ENCODE measurements at places on chromosomes 3 and 15.
A peak's percentile ranks its signal among the peaks of the same experiment; 100 is the strongest.

GRCh38 chr15:40466426-40467260 is 4.1 kb upstream of the CHST14 start:
- no peak for DNase-seq

- no peak for DNase-seq
Observed at GRCh38 chr3:31762097-31762764, 218.8 kb downstream of the OSBPL10 start.

DNA sequence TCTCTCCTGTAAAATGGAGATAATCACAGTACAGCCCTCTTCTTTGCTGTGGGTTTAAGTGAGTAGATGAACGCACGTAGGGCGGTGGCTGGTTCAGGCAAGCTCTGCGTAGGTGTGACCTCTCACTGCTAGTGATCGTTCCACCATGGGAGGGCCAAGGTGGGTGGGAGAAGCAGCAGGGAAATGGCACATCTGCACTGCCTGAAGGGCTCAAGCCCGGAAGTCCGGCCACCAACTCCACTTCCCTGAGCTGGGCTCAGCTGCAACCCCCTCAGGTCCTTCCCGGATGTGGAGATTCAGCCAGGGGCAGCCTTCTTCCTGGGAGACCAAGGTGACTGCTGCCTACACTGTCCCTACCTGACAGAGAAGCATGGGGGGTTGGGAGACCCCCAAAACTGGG is 102.9 kb downstream of the ADCY5 start:
- DNase-seq, result no peak

DNA sequence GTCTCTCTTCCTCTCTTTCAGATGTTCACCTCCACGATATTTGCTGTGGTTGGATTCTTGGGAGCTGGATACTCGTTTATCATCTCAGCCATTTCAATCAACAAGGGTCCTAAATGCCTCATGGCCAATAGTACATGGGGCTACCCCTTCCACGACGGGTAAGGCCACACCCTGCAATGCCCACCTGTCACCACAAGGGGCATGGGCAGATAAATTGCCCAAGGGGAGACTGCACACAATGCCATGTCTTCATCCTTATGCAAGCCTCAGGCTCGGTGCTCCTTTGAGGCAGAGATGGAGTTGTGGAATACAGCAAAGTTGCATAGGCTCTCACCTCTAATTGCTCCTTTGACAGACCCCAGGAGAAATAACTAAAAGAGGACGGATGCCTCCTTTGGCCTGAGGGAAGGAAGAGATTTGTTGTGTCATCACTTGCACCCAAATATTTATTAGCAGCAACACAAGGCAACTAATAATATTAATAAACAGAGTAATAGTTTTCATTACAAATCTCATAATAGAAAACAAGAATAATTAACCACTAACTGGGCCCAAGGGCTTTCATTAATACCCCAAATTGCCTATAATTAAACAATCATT is 13.2 kb downstream of the TM4SF4 start:
- DNase-seq, result peak; percentile 30

DNA sequence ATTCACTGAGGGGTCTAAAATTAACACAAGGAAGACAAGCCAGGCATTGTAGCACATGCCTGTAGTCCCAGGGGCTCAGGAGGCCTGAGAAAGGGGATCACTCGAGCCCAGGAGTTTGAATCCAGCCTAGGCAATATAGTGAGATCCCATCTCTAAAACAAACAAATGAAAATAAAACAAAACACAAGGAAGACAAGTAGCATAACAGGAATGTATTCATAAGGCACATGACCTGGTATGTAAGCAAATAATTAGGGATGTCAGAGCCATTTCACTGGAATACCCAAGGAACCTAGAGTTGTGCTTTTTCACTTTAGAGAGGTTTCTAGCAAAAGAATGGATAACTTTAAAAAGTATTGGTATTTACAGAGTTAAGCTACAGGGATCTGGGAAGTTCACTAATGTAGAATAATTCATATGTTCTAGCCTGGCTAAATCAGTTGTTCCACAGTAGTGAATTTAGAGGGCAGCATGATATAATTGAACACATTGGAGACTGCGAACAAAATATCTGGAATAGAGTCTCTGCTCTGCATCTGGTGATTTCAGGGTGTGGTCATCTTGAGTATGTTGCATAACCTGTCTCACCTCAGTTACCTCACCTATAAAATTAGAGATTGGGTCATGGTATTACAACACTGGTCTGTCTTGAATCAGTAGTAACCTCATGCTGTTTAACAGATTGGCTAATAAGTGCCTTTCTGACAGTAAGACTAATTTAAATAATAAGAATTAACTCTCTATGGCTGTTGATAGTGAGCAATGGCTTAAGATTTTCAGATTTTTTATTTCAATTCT is 9.3 kb downstream of the GRAMD1C start:
- no peak for DNase-seq
